KBM-7 (cell line): ENCODE measurements at places on chromosomes 11 and 22.

- peak; percentile 70 for DNase-seq
These were observed 10.8 kb downstream of the PRR5L start for GRCh38 chr11:36306888-36307287.

- peak; percentile 30 for DNase-seq
These were observed 23.0 kb downstream of the LMO2 start for GRCh38 chr11:33868647-33869461.

- no peak for DNase-seq
These were observed 14.9 kb downstream of the RTN4RL2 start for GRCh38 chr11:57475191-57475590.

- no peak for DNase-seq
These were observed 241.7 kb downstream of the MIAT start for GRCh38 chr22:26898946-26899605.
